ENCODE measurements at places on chromosomes 16 and 17. TPM values are rescaled to one million over a fixed set of nuclear protein-coding genes. Genes with fewer than 3 reads are reported as not detected.

DNA sequence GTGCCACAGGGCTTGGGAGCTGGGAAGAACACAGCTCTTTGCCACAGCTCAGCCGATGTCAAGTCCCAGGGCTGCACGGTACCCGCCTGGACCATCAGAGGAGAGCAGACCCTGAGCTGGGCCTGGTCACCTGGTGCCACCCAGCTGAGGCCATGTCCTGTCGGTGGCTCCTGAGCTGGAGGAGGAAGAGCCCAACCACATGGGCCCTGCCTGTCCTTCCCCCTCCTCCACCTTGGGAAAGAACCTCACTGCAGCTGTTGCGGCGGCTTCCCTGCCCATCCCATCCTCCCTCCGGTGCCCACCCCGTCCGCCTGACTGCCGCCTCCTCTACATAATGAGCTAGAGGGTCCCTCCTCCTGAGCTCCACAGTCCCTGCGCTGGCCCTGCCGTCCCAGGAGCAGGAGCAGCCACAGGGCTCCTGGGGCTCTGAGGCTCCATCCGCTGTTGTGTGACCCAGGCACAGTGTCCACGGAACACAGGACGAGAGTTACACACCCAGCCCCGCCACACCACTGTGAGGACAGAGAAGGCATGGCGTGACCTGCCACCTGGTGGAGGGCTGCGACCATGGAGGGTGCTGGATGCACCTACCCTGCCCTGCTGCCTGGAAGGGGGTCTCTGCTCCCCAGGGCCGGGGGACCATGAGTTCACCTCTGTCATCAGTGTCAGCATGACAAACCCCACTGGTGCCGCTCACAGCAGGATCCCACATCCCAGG is 21.4 kb upstream of the CHMP6 start:
- peak; percentile 22 for DNase-seq

DNA sequence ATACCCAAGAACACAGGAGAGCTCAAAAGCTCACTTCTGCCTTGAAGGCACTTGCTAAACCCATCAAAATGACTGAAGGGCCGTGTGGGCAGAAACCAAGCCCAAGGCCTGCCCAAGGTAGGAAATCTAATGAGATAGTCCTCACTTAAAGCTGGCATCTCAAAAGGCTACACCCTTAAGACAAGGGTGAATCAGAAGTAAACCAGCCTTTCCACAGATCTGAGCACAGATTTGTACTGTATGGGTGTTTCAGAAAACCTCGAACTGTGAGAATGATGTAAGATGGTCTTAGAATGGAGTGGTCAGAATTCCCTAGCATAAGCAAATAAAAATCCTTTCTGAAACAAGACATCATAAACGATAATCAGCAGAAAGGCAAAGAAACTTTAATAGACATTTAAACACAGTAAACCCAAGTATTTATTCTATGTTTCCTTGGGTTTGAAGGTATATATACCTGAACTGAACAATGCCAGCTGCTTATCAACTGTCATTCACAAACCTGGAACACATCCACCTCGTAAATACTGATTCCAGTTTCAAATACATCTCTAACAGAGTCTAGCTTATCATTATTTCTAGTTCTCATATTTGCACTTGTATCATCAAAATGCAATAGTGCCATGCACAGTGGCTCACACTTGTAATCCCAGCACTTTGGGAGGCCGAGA is 37.8 kb downstream of the GLG1 start:
- DNase-seq: no peak

EFCAB5 gene
- 0.94 TPM for total RNA-seq

GRCh38 chr17:72575542-72576233 is 454.9 kb downstream of the SOX9 start:
- no peak for DNase-seq

SLC13A2 gene
- total RNA-seq: not detected

- DNase-seq: no peak
Measured at GRCh38 chr17:35906191-35906925, 24.2 kb downstream of the RDM1 start.

GRCh38 chr17:68710976-68711375 is 109.8 kb upstream of the FAM20A start:
- DNase-seq: no peak

GRCh38 chr17:50192144-50192617 is 9.2 kb downstream of the COL1A1 start:
- DNase-seq: no peak

DNA sequence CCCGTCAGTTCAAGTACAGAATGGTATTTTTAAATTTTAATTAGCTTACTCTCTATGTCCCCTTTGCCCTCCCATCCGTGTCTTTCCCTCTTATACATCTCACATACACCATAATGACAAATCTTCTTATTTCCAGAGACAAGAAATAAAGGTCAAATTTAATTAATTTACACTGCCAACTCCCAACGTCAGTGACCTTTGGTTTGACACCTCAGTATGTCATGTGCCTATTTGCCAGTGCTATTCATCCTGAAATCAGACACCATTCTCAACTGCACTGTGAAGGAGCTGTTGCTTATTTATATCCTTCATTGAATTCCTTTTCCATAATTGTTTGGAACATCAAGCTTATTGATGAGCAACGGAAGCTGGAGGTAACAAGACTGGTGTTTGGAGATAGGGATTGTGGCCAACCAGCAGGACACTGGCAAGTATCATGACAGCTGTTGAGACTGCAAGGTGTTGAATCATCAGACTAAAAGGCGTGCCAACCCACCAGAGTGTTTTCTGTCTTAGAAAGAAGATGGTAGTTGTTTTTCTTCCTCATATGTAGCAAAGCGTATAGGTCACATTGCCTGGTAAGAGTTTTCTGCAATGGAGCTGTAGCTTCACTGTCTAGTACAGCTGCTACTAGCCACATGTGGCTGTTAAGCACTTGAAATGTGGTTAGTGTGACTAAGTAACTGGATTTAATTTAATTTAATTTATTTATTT is 12.5 kb downstream of the CALCOCO2 start:
- DNase-seq: no peak

DNA sequence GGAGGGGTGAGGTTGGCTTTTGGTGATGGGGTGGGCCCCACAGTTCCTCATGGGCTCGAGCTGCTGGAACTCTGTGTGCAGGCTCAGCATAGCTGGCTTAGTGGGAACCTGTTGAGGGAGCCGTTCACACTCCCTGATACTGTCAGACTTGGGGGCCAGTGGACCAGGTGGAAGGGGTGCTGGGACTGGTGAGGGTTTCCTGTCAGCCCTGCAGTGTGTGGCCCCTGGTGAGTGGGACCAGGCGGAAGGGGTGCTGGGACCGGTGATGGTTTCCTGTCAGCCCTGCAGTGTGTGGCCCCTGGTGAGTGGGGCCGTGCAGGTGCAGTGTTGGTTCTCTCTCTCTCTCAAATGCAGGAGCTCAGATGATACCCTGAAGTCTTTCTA is 45.1 kb upstream of the ZNF750 start:
- peak; percentile 25 for DNase-seq

ABCC12 gene
- not detected for total RNA-seq

PERCC1 gene
- total RNA-seq: not detected

DNA sequence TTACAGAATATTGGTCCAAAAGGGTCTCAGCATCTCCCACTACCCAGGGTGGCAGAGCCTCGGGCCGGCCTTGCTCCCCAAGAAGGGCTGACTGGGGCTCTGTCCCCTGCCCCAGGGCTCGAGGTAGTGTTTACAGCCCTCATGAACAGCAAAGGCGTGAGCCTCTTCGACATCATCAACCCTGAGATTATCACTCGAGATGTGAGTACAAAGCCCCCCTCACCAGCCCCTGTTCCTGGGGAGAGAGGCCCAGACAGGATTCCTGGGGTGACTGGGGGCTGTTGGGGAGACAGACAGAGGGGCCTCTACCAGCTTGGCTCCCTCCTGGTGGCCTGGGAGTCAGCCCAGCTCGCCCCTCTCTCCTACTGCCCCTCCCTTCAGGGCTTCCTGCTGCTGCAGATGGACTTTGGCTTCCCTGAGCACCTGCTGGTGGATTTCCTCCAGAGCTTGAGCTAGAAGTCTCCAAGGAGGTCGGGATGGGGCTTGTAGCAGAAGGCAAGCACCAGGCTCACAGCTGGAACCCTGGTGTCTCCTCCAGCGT is 6.1 kb upstream of the NLRC5 start:
- no peak for DNase-seq

DNA sequence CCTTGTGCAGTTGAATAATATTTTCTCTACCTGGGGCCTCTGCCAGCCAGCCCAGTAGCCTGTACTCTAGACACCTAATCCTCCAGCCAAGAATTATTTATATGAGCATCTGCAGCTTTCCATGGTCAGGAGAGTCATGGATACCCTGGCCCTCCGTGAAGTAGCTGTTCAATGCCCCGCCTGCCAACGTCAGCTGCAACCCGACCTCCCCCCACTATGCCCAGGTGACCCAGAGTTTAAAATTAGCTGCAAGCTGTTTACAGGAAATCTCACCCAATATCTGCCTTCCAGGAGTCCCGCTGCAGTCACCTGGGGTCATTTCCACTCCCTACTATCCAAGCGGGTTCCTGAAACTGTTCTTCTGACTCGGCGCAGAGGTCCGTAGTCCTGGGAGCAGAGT is 12.3 kb downstream of the SDR42E2 start:
- DNase-seq: no peak

ZFP3 gene
- total RNA-seq: 1.9 TPM

- peak; percentile 65 for DNase-seq
Measured at GRCh38 chr16:57998486-57998885, 2.0 kb downstream of the ZNF319 start.

GRCh38 chr16:79497606-79498350 is 102.8 kb downstream of the MAF start:
- DNase-seq: no peak

DNA sequence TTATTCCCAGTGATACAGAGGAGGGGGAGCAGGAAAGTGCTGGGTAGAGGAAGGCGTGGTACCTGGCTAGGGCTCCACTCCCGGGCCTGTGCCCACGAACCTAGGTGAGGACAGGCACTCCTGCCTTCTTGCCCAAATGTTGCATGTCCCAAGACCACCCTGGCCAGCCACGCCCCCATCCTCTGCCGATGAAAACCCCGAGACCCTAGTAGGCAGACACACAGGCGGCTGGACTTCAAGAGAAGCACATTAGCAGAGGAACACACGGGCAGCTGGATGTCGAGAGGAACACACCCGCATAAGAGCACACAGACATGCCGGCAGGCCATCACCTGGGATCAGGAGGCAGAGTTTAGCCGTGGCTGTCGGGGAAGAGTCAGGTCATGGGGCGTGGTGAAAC is 1386.5 kb upstream of the GOT2 start:
- no peak for DNase-seq

DNA sequence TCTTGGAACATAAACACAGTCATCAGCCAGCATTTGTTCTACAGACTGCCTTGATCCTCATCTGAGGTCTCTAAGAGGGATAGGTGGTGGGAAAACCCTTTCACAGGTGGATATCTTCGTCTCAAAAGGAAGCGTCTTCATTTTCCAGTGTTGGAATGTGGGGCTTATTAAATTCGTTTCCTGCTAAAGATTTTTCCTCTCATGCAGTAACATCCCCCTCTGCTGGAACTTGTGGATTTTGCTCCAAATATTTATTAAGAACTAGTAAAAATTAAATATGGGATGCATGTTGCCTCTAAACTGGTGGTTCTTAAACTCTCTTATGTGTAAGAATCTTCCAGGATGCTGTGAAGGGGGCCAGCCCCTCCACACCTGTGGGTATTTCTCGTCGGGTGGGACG is 20.1 kb upstream of the MLYCD start:
- no peak for DNase-seq

- no peak for DNase-seq
Measured at GRCh38 chr16:88034770-88035169, 83.5 kb downstream of the BANP start.

DNA sequence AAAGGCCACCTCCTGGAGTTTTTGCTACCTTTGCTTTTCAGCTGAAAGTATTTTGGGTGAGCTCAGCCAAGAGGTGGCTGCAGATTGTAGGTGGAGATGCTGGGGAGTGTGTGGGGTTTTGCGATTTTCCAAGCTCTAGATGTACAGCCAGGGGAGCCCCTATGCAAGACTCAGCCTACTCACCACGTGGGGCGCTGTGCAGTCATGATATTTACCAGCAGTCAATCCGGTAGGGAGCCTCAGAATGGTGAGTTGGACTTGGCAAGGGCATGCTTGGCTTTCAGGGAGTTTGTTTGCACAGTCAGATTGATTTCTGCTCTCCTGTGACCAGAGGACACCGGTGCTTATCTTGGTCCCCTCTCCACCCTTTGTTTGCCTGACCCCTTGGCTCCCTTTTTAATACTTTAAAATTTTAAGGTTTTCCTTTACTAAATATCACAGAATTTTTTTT is 175.3 kb downstream of the UTP18 start:
- no peak for DNase-seq

GRCh38 chr17:78748048-78748729 is 33.9 kb downstream of the CYTH1 start:
- peak; percentile 46 for DNase-seq

DNA sequence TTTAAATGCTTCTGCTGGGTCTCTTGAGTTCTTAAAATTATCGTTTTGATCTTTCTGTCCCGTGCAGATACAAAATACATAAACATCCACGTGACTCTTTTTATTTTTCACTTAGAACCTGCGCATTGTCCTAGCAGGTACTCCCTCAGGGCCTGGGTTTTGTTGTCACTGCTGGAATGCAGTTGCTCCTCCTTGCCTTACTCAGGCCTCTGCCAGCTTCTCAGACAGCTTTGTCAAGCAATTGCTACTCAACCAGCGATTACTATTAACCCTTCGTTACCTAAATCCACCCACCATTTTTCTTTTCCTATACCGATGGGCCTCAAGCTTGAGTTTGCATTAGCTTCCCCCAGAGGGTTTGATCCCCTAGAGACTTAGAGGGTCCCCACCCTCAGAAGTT is 405.9 kb upstream of the RBFOX1 start:
- no peak for DNase-seq

- DNase-seq: no peak
Measured at GRCh38 chr16:30478766-30479478, 6.4 kb downstream of the ITGAL start.

DNA sequence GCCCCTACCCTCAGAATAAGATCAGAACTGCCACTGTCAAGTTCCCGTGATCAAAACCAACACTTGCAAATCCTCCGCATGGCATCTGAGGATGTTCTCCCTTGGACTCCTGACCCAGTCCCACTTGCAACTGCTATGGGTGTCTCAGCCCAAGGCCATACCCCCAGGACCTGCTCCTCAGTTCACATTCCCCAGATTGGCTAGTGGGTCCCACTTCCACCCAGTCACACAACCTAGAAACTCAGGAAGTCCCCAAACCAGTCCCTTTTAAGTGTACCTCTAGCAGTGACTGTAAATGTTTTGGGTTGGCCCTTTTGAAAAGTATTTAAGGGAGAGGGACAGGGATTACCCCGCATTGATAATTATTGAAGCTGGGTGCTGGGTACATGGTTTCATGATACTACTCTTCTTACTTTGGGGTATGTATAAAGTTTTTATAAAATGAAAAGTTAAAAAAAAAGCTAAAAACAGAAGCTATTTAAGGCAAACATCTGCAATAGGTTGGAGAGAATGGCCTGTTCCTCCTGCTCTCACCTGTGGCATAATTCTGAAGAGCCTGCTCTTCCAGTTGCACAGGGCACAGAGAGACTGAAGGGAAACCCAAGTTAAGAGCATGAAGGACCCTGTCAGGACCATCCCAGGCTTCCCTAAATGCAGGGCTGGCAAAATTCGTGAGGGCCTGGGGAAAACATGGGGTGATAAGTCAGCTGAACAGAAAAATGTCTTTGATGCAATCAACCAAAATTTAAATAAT is 42.5 kb downstream of the ERN1 start:
- no peak for DNase-seq

Measured in activated T-helper 2 cell treated with anti-CD3 and anti-CD28 coated beads, Interferon-gamma antibody, Interleukin-2, Interleukin-4, amounts not matched to agents 10 μg/mL and 5 μg/mL and 100 μg/mL, durations not matched to agents 14 hours and 24 hours and 36 hours (primary cell).